ENCODE measurements at places on chromosomes 5 and 9. TPM values are rescaled to one million over a fixed set of nuclear protein-coding genes. Genes with fewer than 3 reads are reported as not detected.

- DNase-seq: no peak
Measured at GRCh38 chr9:14616188-14616982, 76.8 kb downstream of the ZDHHC21 start.

GRCh38 chr9:95515272-95516113, 1.3 kb downstream of the PTCH1 start:
- DNase-seq: no peak

DNA sequence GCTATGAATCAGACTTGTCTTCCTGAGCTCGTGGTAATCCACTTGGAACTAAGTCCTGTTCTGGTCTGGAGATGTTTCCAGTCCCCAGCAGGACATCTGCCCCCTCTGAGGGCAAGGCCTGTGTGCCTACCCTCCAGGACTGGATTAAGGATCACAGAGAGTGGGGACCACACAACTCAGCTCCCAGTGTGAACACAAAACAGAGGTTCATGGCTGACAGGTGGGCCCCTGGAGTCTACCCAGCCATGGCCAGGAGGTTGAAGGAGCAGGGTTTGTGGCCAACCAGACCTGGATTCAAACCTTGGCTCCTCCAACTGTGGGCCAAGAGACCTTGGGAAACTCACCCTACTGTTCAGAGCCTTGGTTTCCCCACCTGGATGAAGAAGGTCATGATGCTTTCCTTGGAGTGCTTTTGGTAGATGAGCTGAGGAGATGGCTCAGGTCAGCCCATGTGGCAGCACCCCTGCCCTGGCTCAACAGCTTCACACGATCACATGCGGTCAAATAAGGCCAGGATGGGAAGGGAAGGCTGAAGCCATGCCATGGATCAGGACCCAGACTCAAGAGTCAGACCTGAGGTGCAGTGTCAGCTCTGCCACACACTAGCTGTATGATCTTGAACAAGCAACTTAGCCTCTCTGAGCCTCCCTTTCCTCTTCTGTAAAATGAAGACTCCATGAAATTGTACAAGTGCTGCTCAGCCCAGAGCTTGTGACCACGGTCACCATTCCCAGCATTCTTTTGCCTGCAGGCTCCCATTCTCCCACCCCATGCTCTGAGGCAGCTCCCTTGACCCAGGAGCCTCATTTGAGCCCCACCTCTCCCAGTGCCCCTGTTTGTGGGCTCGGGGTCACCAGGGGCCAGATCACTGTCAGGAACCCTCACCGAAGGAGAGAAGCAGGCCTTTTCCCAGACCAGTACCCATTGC, 27.3 kb upstream of the ANGPTL2 start:
- no peak for DNase-seq

DNA sequence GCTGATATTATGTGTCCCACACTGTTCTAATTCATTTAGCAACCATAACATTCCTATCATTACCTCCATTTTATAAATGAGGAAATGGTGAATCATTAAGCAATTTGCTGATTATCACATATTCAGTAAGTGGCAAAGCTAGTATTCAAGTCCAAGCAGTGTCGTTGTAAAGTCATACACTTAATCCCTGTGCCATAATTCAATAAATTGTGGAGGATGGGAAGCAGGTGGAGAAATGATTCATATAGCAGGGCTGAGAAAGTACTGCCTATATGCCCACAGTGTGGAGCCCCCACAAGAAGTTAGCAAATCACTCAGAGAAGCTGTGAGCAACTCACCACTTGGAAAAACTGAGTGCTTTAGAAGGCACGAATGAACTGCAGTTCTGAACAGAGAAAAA, 691.0 kb downstream of the PTPRD start:
- DNase-seq: no peak

DNA sequence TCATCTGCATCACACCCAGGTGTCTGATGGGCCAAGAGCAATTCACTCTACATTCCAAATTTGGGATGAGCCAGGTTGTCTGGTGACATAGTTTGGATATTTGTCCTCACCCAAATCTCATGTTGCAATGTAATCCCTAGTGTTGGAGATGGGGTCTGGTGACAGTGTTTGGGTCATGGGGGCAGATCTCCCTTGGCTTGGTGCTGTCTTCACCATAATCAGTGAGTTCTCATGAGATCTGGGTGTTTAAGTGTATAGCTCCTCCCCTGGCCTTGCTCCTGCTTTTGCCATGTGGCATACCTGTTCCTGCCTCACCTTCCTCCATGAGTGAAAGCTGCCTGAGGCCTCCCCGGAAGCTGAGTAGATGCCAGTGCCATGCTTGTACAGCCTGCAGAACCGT, 7.4 kb upstream of the SIL1 start:
- DNase-seq: no peak

DNA sequence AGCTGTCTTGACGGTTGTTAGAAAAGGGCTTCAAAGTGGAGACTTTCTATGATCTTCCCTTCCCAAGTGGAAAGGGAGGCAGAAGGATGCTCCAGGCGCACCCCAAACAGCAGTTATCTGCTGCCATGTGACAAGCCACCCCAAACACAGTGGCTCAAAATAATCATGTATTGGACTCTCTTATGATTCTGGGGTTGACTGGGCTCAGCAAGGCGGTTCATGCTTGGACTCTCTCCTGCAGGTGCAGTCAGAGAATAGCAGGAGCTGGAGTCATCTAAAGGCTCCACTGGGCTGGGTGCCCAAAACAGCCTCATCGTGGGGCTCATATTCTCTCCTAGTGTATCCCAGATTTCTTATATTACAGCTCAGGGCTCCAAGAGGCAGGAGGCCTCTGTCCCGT, 177.6 kb upstream of the IER5L start:
- no peak for DNase-seq

DNA sequence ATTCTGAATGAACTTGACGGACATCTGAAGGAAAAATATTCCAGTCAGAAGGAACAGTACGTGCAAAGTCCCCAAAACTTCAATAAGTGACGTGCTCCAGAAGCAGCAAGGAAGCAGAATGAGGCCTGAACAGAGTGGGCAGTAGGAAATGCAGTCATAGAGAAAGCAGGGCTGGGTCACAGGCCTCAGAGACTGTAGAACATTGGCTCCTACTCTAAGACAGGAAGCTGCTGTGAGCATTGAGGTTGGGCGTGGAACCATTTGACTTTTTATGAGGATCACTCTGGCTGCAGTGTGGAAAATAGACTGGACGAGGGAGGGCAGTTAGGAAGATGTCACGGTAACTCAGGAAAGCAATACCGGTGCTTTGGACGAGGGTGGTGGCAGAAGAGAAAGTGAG, 64.0 kb downstream of the DOCK8 start:
- DNase-seq: no peak

- DNase-seq: no peak
Measured at GRCh38 chr5:43017428-43017815, 22.7 kb downstream of the ANXA2R start.

DNA sequence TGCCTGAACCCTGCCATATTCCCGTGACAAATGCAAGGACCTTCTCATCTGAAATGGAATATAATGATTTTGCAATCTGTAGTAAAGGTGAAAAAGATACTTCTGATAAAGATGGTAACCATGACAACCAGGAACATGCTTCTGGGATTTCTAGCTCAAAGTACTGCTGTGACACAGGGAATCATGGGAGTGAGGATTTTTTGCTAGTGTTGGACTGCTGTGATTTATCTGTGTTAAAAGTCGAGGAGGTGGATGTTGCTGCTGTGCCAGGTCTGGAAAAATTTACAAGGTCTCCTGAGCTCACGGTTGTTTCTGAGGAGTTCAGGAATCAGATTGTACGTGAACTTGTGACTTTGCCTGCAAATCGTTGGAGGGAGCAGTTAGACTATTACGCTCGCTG, 33.5 kb downstream of the AOPEP start:
- DNase-seq: no peak

DNA sequence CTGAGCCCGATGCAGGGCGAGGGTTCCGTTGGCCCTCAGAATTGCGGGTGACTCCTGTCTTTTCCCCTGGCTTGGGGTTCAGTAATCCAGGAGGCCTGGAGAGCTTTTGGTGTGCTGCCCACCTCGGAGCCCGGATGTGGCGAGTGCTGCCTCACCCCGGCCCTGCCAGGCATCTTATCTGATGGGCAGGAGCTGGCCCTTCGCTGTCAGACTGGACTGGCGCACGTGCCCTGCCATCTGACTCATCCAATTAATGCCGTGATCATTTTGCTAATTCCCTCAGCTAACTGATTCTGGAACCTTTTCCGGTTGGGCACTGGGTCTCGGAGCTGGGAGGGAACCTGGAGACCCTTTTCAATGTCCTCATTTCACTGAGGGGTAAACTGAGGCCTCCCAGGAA, 34.6 kb downstream of the RXRA start:
- DNase-seq: no peak

DNA sequence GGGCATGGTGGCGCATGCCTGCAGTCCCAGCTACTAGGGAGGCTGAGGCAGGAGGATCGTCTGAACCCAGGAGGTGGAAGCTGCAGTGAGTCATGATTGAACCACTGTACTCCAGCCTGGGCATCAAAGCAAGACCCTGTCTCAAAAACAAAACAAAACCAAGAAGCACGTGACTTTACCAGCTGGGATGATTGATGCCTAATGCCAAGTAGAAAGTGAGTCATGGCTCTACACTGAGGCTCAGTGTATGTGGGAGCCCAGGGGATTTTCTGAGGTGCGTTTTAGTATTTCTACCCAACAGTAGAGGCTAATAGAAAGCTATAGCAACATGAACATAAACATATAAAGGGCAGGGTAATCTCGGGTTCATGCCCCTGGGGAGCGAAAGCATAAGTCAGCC, 13.9 kb upstream of the BRD3OS start:
- no peak for DNase-seq

- DNase-seq: no peak
Measured at GRCh38 chr9:84856181-84856632, 186.7 kb downstream of the NTRK2 start.

DNA sequence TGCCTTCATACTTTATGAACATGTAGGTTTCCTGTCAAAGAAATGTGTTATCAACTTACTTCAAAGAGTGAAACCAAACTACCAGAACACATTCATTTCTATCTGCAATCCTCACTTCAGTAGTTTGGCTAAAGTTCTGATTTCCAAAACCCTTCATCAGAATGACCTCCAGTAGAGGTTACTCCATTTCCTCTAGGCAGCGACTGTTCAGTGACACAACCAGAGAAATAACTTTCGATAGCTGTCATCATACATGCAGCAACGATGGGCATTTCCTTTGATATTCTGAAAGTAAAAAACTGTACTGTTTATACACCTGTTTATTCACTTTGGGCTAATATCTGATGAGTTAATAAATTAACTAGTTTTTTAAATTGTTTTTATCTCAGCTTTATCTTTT, 532.5 kb upstream of the IZUMO3 start:
- no peak for DNase-seq

FBXL7 gene
- 3.8 TPM for total RNA-seq

HTR1A gene
- total RNA-seq: 0.90 TPM

CTNND2 gene
- 31.5 TPM for total RNA-seq

ELOVL7 gene
- 24.3 TPM for total RNA-seq
